ENCODE measurements at places on chromosomes 6 and 20.

- DNase-seq = no peak
Measured at GRCh38 chr6:163127587-163127986, 286.9 kb upstream of the QKI start.

DNA sequence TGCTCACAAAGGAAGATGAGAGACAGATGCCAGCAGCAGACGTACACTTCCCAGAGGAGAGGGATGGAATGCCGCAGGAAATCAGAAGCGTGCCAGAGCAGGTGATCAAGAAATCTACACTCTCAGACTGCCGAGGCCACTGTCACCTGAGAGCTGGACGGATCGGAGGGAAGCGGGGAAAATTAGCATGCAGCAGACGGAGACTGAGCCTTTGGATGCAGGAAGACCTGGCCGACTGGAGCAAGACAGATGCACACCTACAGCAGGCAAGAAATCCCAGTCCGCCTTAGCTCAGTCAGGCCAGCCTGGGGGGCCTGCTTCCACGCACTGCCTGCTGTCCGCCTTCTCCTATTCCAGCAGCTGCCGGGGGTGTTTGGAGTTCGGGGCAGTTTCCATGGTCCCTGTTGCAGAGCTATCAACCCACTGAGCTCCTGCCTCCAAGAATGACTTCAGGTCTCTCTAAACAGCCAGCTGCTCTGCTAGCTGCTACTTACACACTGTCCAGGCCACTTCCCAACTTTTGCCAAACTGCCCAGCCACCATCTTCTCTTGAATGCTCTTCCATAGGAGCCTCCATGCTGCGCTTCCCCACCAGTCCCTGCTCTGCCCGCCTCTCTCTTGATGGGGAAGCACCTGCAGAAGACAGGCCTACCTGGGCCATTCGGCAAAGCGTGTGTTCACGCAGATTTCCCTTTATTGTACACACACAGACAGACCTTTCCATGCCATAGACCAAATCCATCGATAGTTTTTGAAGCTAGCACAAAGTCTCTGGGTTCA is 368.5 kb downstream of the ZFAND3 start:
- DNase-seq = no peak

- DNase-seq = no peak
Measured at GRCh38 chr20:6277661-6278240, 154.9 kb upstream of the FERMT1 start.

DNA sequence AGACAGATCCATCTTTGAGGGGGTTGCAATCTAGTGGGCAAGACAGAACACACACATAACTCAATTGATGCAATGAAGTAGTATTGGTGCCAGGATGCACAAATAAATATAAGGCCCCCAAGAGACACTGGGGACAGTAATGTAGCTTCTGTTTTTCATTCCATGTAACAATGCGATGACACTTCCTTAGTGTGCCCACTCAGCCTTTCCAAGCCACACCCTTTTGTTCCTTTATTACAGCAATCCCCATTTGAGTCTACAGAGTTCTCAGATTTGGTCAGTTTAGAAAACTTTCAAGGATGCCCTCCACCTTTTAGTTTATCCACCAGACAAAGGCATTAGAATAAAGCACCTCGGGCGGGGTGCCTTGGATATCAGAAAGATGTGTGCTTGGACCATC is 15.5 kb downstream of the TGM3 start:
- no peak for DNase-seq

DNA sequence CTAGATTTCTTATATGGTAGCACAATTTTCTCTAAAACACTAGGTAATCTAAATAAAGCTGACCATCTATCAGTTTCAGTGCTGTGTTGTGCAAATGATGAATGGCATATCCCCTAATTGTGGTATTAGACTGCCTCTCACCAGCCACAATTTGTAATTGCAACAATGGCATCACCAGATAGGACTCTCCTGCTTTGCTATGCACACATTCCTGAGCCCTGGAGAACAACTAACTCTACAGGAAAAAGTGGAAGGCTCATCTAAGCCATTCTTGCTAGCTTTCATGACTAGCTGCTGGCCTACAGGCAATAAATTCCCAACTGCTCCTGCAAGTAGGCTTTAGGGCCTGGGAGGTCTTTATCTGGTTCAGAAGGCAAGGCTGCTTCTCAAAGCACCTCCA is 974.1 kb downstream of the EYS start:
- no peak for DNase-seq

- DNase-seq = no peak
Measured at GRCh38 chr6:111122458-111123286, 35.4 kb downstream of the SLC16A10 start.

DNA sequence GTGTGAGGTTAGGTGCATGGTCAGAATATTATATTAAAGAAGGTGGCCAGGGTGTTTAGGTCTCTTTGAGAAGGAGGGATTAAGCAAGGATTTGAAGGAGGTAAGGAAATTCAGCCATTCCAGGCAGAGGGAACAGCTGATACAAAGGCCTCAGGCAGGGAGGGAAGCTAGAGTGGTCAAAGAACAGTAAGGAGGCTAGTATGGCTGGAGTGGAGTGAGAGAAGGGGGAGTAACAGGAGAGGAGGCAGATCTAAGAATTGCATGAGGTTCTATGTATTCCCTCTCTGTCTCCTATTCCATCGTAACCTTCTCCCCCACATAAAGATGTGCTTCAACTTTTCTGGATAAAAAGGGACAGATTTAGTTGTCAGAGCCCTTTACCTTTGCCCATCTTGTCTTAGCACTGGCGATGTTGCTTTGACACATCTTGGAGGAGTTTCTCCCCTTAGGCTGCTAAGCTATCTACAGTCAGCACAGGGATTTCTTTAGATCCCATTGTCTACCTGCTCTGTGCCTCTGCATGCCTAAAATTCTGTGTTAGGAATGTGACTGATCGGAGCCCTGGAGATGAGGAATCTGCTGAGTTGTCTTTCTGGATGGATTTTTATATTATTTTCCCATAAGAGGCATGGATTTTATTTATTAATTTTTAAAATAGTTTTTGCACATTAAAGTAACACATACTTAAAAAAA is 59.9 kb downstream of the KLHL31 start:
- DNase-seq = no peak

GRCh38 chr20:33680686-33681085 is 5.5 kb downstream of the E2F1 start:
- no peak for DNase-seq

GRCh38 chr6:83257791-83258190 is 64.6 kb downstream of the RWDD2A start:
- no peak for DNase-seq

- no peak for DNase-seq
Measured at GRCh38 chr6:56220078-56220477, 27.3 kb downstream of the COL21A1 start.

GRCh38 chr6:65787787-65788186 is 80.8 kb upstream of the EYS start:
- DNase-seq = no peak

GRCh38 chr20:4904127-4904860 is 97.0 kb downstream of the SLC23A2 start:
- no peak for DNase-seq

GRCh38 chr20:5657190-5657875 is 92.9 kb upstream of the SHLD1 start:
- DNase-seq = no peak

GRCh38 chr6:158834675-158835385 is 15.7 kb upstream of the EZR start:
- DNase-seq = no peak

GRCh38 chr20:61413752-61414151 is 161.7 kb downstream of the CDH4 start:
- DNase-seq = no peak

DNA sequence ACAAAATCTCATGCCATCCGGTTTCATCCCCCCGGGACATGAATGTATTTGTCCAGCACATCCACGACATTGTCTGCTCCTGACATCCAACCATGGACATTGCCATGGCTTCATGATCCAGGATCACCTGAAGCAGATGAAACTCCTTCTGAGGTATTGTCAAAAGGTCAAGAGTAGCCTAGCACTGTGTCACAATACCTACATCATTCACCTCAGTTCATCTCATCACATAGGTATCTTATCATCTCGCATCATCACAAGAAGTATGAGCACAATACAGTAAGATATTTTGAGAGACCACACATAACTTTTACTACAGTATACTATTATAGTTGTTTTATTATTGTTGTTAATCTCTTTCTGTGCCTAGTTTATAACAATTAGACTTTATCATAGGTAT is 33.5 kb downstream of the ZNF184 start:
- DNase-seq = no peak

- DNase-seq = peak; percentile 49
Measured at GRCh38 chr6:41039060-41039998, at the start of gene UNC5CL. UNC5CL (minus strand) TSS chr6:41039221; CDS start chr6:41035074, 4,147 bp downstream.

GRCh38 chr6:117501722-117502121 is 19.2 kb downstream of the DCBLD1 start:
- no peak for DNase-seq

DNA sequence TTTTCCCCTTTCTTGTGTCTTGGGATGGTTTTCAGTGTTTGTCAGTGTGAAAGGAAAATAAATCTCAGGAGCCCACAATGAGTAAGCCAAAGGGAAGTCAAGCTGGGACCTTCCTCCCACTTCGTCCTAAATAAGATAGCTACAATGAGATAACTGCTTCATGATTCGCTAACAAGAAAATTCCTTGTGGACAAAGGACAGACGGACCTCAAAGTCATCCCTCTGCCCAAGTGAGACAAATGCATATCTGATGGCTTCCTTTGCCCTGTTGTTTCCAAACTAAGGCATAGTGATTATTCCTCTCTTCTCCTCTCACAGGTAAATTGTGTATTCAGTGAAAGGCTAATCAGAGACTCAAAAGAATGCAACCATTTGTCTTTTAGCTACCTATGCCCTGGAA is 26.1 kb upstream of the ADTRP start:
- no peak for DNase-seq

DNA sequence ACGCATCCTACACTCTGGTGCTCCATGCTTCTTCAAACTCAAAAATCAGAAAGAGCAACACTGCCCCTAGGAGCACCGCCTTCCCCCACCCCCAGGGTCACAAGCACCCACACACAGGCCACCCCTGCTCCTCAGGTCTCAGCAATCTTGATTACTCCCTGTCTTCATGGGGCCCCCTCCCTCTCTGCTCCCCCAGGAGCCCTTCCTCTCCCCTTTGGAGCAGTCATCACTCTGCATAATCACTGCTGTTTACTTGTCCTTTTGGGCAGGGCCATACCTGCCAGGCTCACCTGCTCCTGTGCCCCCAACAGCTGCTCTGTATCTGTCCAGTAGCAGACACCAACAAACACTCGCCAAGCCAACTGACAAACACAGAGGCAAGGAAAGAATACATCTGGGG is 7.6 kb upstream of the SYNDIG1 start:
- no peak for DNase-seq

GRCh38 chr6:158283304-158283980 is 28.8 kb upstream of the TULP4 start:
- DNase-seq = peak; percentile 32

GRCh38 chr6:30465595-30466306 is 23.6 kb upstream of the HLA-E start:
- no peak for DNase-seq

DNA sequence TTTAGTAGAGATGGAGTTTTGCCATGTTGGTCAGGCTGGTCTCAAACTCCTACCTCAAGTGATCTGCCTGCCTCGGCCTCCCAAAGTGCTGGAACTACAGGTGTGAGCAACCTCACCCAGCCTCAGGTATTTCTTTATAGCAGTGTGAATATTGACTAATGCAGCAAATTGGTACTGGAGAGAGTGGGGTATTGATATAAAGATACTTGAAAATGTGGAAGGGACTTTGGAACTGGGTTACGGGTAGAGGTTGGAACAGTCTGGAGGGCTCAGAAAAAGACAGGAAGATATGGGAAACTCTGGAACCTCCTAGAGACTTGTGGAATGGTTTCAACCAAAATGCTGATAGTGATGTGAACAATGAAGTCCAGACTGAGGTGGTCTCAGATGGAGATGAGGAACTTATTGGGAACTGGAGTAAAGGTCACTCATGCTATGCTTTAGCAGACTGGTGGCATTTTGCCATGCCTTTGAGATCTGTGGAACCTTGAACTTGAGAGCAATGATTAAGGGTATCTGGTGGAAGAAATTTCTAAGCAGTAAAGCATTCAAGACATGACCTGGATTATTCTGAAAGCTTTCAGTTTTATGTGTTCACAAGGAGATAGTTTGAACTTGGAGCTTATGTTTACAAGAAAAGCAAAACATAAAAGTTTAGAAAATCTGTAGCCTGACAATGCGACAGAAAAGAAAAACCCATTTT is 127.2 kb downstream of the DTNBP1 start:
- DNase-seq = no peak

- DNase-seq = peak; percentile 14
Measured at GRCh38 chr20:23926944-23927872, 47.7 kb upstream of the CST5 start.

All from CD4-positive, alpha-beta T cell treated with Interleukin-4 for 1 hour (primary cell).